ENCODE measurements at places on chromosomes 5 and 9.

DNA sequence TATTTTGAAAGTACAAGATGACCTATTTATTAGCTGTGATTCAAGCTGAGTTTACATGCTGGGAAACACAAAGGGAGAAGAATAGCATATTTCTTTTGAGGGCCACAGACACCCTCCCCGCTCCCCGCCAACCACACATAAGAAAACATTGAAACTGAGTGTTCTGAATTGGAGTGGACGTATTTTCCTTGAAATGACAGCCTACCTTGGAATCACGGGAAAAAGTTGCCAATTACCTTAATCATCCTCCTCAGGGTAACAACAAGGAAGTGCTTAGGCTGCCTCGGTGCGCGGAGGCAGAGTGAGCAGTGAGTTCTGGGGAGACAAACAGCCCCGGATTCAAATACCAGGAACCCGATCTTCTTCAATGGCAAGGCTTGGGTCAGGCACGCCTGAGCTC, 31.4 kb downstream of the CFAP77 start:
- DNase-seq = no peak

- no peak for DNase-seq
Observed at GRCh38 chr5:32843531-32843895, 132.4 kb downstream of the NPR3 start.

GRCh38 chr5:54692631-54693030, 175.1 kb downstream of the SNX18 start:
- DNase-seq = no peak

DNA sequence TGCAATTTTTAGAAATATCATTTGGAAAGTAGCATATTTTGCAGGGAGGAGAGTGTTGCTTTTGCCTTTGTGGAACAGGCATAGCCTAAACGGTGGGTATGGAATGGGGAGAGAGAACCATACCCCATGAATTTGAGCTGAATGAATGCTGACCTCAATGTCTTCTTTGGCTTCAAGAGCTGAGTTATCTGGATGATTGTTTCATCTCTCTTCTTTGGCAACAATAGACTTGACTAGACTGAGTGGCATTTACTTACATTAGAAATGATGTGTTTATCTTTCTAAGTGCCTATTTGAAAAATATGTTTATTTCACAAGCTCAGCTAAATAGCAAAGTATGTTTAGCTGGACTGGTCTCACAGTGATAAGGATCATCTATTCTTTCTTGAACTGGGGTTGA, 42.8 kb downstream of the SPEF2 start:
- no peak for DNase-seq

GRCh38 chr9:2228132-2228531, 213.0 kb downstream of the SMARCA2 start:
- no peak for DNase-seq

- no peak for DNase-seq
Observed at GRCh38 chr5:110612794-110613247, 113.7 kb downstream of the TMEM232 start.

Data from stimulated activated CD8-positive, alpha-beta memory T cell treated with anti-CD3 and anti-CD28 coated beads, Interleukin-7, amount 100 ng/mL, for 4 hours (primary cell).